ENCODE measurements at places on chromosomes 6 and 20. TPM values are rescaled to one million over a fixed set of nuclear protein-coding genes. Genes with fewer than 3 reads are reported as not detected.

PCSK2 gene
- total RNA-seq = not detected

- H3K4me3 ChIP-seq = no peak overlapping the region
- H3K36me3 ChIP-seq = no peaks in the 10 kb centered on the region
- no peaks in the 10 kb centered on the region for H3K4me1 ChIP-seq
- DNase-seq = no peak
- peaks cover 12% of the 10 kb centered on the region for H3K27me3 ChIP-seq
- H3K27ac ChIP-seq = no peak overlapping the region
Measured at GRCh38 chr6:132607544-132608233, 16.4 kb downstream of the TAAR2 start.

- H3K27ac ChIP-seq = no peak overlapping the region
- peak; percentile 61 for DNase-seq
- H3K4me1 ChIP-seq = no peaks in the 10 kb centered on the region
- no peaks in the 10 kb centered on the region for H3K36me3 ChIP-seq
- peaks cover 6% of the 10 kb centered on the region for H3K27me3 ChIP-seq
Measured at GRCh38 chr6:46781478-46782378, 11.5 kb upstream of the MEP1A start.

ID4 gene
- not detected for total RNA-seq

IRAK1BP1 gene
- total RNA-seq = 2.7 TPM

DNA sequence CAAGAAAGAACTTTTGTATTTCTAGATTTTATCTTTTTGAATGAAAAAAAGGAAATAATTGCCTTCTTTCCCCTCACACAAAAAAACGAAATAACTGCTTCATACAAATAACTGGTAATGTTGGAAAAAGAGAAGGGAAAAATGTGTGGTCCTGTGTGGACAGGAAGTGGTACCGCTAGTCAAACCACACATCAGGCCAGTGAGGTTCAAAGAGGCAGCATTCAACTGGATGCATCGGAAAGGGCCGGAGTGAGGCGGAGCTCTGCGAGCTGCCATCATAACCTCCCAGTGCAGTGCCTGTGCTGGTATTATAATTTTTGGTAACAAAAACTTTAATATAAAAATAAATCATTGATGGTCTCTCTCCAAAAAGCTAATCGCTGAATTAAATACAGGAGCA, 111.2 kb downstream of the IRF4 start:
- H3K36me3 ChIP-seq = peaks cover 30% of the 10 kb centered on the region
- peaks cover 90% of the 10 kb centered on the region for H3K4me1 ChIP-seq
- H3K4me3 ChIP-seq = peak overlapping the region; percentile 80
- no peaks in the 10 kb centered on the region for H3K27me3 ChIP-seq

- H3K36me3 ChIP-seq = no peaks in the 10 kb centered on the region
- DNase-seq = no peak
Measured at GRCh38 chr20:59371431-59371830, 71.0 kb downstream of the EDN3 start.

GRCh38 chr20:13226367-13226766, 5.3 kb downstream of the ISM1 start:
- H3K4me1 ChIP-seq = peaks cover 37% of the 10 kb centered on the region
- H3K36me3 ChIP-seq = peaks cover 2% of the 10 kb centered on the region
- H3K4me3 ChIP-seq = no peak overlapping the region
- peaks cover 6% of the 10 kb centered on the region for H3K27me3 ChIP-seq
- DNase-seq = no peak

TCP11 gene
- total RNA-seq = not detected

DNA sequence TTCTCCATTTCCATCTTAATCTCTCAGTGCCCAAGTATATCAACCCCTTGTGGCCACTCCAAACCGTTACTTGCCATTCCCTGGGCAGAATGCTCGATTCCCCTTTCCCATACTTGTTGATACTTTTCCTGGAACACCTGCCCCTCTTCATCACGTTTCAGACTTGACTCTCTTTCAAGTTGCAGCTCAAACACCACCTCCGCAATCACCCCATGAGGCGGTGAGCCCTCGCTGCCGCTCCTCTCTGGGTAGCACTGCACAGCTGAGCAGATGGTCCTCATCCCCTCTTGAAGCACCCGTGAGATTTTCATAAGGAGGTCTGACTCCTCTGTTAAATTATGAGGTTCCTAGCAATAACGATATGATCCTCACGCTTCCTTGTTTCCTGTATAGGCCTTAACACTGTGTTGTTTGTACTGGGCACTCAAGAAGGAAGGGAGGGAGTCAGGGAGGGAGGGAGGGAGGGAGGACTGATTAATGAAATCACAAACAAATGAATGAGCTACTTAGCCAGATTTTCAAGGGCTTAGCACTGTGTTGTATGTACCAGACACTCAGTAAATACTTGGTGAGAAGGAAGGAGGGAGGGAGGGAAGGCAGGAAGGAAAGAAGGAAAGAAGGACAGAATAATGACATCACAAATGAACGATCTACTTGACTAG, 8.0 kb upstream of the UQCC2 start:
- H3K36me3 ChIP-seq = no peaks in the 10 kb centered on the region
- H3K4me1 ChIP-seq = peaks cover 11% of the 10 kb centered on the region
- no peak overlapping the region for H3K4me3 ChIP-seq
- no peaks in the 10 kb centered on the region for H3K27me3 ChIP-seq

GRCh38 chr20:11902285-11902697, 15.4 kb upstream of the BTBD3 start:
- no peak overlapping the region for H3K4me3 ChIP-seq
- no peak for DNase-seq
- peaks cover 4% of the 10 kb centered on the region for H3K36me3 ChIP-seq
- H3K4me1 ChIP-seq = peaks cover 6% of the 10 kb centered on the region

GRCh38 chr20:7362601-7363000, 577.7 kb downstream of the HAO1 start:
- no peaks in the 10 kb centered on the region for H3K27me3 ChIP-seq
- no peak overlapping the region for H3K27ac ChIP-seq
- no peaks in the 10 kb centered on the region for H3K4me1 ChIP-seq
- H3K36me3 ChIP-seq = no peaks in the 10 kb centered on the region
- no peak for DNase-seq
- no peak overlapping the region for H3K4me3 ChIP-seq

GRCh38 chr6:124854338-124854922, 107.8 kb upstream of the RNF217 start:
- H3K4me3 ChIP-seq = no peak overlapping the region
- H3K27me3 ChIP-seq = no peaks in the 10 kb centered on the region
- H3K4me1 ChIP-seq = no peaks in the 10 kb centered on the region
- DNase-seq = no peak

DNA sequence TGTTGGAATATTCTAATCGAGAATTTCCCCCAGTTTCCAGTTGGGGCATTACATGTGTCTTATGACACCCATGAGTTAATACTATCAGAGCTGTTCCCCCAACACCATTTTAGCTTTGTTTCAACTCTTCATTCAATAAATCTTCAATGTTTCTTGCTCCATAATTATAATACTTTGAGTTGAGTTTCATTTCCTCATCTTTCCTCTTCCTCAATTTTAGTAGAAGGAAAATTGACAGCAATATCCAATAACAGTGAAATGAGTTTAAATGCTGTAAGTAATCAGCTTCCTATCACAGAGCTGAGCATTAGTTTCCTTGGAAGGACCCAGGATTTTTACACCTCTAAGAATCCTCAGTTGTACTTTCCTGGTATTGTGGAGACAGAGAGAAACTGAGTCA, 1.0 kb upstream of the STMND1 start:
- peaks cover 54% of the 10 kb centered on the region for H3K27me3 ChIP-seq
- no peak overlapping the region for H3K4me3 ChIP-seq
- peaks cover 6% of the 10 kb centered on the region for H3K4me1 ChIP-seq
- H3K27ac ChIP-seq = no peak overlapping the region
- H3K36me3 ChIP-seq = no peaks in the 10 kb centered on the region
- DNase-seq = no peak

SYNDIG1 gene
- not detected for total RNA-seq

All from activated CD4-positive, alpha-beta T cell treated with anti-CD3 and anti-CD28 coated beads for 36 hours (primary cell).